ENCODE measurements at places on chromosomes 5 and 9. TPM values are rescaled to one million over a fixed set of nuclear protein-coding genes. Genes with fewer than 3 reads are reported as not detected.

LURAP1L gene
- 23.2 TPM for total RNA-seq

SPATA31D4 gene
- not detected for total RNA-seq

CDH9 gene
- not detected for total RNA-seq

PCDHGB7 gene
- total RNA-seq: 19.4 TPM

GARIN3 gene
- not detected for total RNA-seq

MEIKIN gene
- not detected for total RNA-seq

SHC3 gene
- 2.3 TPM for total RNA-seq

SLC36A2 gene
- not detected for total RNA-seq

ZNF483 gene
- 20.3 TPM for total RNA-seq

TLE4 gene
- 35.1 TPM for total RNA-seq

CTSL gene
- 159 TPM for total RNA-seq

- H3K27ac ChIP-seq: no peak overlapping the region
- no peaks in the 10 kb centered on the region for H3K36me3 ChIP-seq
- peak; percentile 82 for DNase-seq
- no peaks in the 10 kb centered on the region for H3K27me3 ChIP-seq
These were observed 117.8 kb upstream of the SARDH start for GRCh38 chr9:133855802-133856521.

DNA sequence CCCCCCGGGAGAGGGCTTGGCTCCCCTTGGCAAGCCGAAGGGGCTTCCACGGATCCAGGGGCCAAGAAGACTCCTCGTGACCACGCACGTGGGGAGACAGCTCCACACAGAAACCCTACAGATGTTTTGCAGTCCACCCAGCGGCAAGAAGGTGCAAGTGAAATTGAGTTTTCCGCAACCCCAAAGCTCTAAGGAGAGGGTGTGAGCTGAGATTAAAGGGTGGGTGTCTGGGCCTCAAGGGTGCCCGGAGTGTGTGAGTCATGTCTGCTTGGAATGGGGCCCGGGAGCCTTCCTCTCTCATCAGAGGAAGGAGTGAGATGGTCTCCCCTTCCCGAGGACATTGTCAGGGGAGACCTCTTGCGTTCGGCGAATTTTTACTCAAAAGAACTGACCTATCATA is 79.1 kb downstream of the OLFM1 start:
- no peaks in the 10 kb centered on the region for H3K36me3 ChIP-seq
- no peak overlapping the region for H3K27ac ChIP-seq
- no peaks in the 10 kb centered on the region for H3K27me3 ChIP-seq
- no peak for DNase-seq

- H3K27me3 ChIP-seq: no peaks in the 10 kb centered on the region
- H3K27ac ChIP-seq: no peak overlapping the region
- DNase-seq: no peak
These were observed 151.5 kb downstream of the C9orf50 start for GRCh38 chr9:129469188-129469987.

DNA sequence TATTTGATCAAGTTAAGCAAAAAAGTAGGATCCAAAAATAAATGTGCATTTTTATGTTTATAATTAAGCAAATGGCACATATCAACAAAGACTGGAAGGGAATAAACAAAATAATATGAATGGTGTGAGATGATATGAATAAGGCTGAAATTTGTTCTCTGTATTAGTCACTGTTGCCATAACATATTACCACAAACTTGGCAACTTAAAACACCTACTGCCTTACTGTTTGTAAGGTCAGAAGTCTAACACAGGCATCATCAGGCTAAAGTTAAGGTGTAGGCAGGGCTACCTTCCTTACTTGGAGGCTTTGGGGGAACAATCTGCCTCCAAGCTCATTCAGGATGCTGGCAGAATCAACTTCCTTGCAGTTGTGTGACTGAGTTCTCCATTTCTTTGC is 19.3 kb downstream of the PGGT1B start:
- H3K4me1 ChIP-seq: no peaks in the 10 kb centered on the region
- no peak overlapping the region for H3K27ac ChIP-seq
- peaks cover 5% of the 10 kb centered on the region for H3K36me3 ChIP-seq
- no peak for DNase-seq

- H3K4me1 ChIP-seq: no peaks in the 10 kb centered on the region
- DNase-seq: no peak
- H3K27me3 ChIP-seq: no peaks in the 10 kb centered on the region
These were observed 13.0 kb upstream of the FAM151B start for GRCh38 chr5:80474929-80475328.

GRCh38 chr5:56207537-56207936 is 25.6 kb downstream of the ANKRD55 start:
- no peaks in the 10 kb centered on the region for H3K4me1 ChIP-seq
- no peaks in the 10 kb centered on the region for H3K36me3 ChIP-seq
- no peak for DNase-seq
- no peaks in the 10 kb centered on the region for H3K27me3 ChIP-seq
- H3K27ac ChIP-seq: no peak overlapping the region
- no peak overlapping the region for H3K4me3 ChIP-seq

DNA sequence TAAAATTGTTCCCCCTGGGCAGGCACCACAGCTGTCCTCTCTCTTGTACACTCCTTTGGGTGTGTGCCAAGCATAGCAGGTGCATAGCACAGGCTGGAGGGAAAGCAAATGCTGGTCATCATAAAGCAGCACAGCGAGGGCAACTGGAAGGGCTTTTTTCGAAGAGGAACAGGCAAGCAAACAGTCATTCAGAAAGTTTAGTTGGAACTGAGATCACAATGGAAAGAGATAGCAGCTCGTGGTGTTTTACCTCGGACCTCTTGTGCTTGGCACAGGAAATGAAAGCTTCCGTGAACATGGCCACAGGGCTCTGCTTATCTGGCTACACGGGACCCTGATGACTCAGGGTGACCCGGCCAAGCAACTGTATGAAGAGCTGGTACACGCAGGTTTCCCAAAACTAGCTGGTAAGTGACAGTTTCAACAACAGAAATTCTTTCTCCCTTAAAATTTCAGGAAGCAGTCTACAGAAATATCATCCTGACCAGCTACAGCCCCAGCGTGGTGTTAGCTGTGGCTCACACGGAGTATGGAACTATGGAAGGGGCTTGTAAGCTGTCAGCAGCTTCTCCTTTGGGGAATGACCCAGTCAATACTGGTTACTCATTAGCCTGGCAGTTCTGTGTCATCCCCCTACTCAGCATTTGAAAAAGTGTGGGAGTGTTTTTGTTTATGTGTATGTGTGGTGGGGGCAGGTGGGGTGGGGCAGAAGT is 48.1 kb downstream of the POC5 start:
- no peaks in the 10 kb centered on the region for H3K27me3 ChIP-seq
- H3K27ac ChIP-seq: no peak overlapping the region
- DNase-seq: no peak
- H3K4me1 ChIP-seq: peaks cover 12% of the 10 kb centered on the region

DNA sequence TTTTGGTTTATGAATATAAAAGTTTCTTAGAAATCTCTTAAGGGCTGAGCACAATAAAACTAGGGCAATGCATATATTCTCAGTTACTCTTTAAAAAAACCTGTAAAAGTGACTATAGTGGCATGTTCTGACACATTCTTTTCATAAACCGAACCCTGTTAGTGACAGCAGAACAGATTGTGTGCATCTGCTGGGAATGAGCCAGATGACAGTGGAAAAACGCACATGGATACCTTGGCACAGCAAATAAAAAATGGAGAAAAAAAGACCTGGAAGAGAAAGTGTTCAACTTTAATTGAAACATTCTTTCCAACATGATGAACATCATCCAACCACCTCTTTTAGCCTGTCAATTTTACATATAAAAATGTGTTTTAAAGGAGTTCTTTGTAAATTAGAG is 12.7 kb downstream of the MEF2C start:
- no peak for DNase-seq
- H3K27ac ChIP-seq: no peak overlapping the region
- H3K4me3 ChIP-seq: no peak overlapping the region
- no peaks in the 10 kb centered on the region for H3K4me1 ChIP-seq
- no peaks in the 10 kb centered on the region for H3K36me3 ChIP-seq
- no peaks in the 10 kb centered on the region for H3K27me3 ChIP-seq

- H3K4me1 ChIP-seq: peaks cover 19% of the 10 kb centered on the region
- H3K36me3 ChIP-seq: no peaks in the 10 kb centered on the region
- peak overlapping the region; percentile 54 for H3K27ac ChIP-seq
- H3K4me3 ChIP-seq: no peak overlapping the region
These were observed 119.7 kb upstream of the SPATA31C2 start for GRCh38 chr9:88258024-88258423.

GRCh38 chr5:120255214-120255613 is 208.9 kb upstream of the PRR16 start:
- no peaks in the 10 kb centered on the region for H3K4me1 ChIP-seq
- H3K36me3 ChIP-seq: no peaks in the 10 kb centered on the region
- H3K27me3 ChIP-seq: no peaks in the 10 kb centered on the region
- no peak for DNase-seq
- H3K27ac ChIP-seq: no peak overlapping the region
- no peak overlapping the region for H3K4me3 ChIP-seq

- no peak overlapping the region for H3K4me3 ChIP-seq
- peaks cover 11% of the 10 kb centered on the region for H3K4me1 ChIP-seq
- no peaks in the 10 kb centered on the region for H3K27me3 ChIP-seq
- no peak for DNase-seq
- peak overlapping the region; percentile 43 for H3K27ac ChIP-seq
- no peaks in the 10 kb centered on the region for H3K36me3 ChIP-seq
These were observed 94.9 kb downstream of the TMEM174 start for GRCh38 chr5:73267766-73268435.

- H3K27me3 ChIP-seq: no peaks in the 10 kb centered on the region
- no peak overlapping the region for H3K27ac ChIP-seq
- no peak for DNase-seq
- no peaks in the 10 kb centered on the region for H3K36me3 ChIP-seq
- H3K4me1 ChIP-seq: no peaks in the 10 kb centered on the region
These were observed 17.0 kb downstream of the DMAC1 start for GRCh38 chr9:7782400-7783120.

GRCh38 chr9:99371376-99371775 is 149.3 kb downstream of the SEC61B start:
- peaks cover 14% of the 10 kb centered on the region for H3K4me1 ChIP-seq
- no peaks in the 10 kb centered on the region for H3K27me3 ChIP-seq
- no peak for DNase-seq
- H3K4me3 ChIP-seq: no peak overlapping the region

- no peaks in the 10 kb centered on the region for H3K36me3 ChIP-seq
- no peaks in the 10 kb centered on the region for H3K4me1 ChIP-seq
- H3K27ac ChIP-seq: no peak overlapping the region
- H3K4me3 ChIP-seq: no peak overlapping the region
These were observed 237.6 kb upstream of the IRX4 start for GRCh38 chr5:2120361-2120760.

DNA sequence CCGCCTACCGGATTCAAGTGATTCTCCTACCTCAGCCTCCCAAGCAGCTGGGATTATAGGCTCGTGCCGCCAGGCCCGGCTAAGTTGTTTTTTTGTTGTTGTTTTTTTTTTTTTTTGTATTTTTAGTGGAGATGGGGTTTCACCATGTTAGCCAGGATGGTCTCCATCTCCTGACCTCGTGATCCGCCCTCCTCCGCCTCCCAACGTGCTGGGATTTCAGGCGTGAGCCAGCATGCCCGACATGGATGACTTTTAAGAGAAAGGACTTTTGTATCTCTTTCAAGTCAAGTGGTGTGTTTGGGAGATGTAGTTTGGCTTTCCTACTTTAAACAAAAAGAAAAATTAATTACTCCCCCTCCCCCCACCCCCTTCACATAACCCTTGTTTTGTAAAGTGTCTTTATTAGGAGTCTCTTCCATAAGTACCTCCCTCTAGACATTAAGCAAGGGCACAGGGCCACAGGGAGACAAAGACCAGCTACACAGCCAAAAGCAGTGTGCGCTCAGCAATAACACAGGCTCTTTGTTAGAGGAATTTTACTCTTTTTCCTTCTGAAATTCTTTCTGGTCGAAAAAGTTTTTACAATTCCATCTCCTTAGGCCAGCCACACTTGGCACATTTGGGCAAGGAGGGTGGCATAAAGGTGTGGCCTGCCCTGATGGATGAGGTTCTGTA is 31.2 kb downstream of the JAKMIP2 start:
- no peak overlapping the region for H3K4me3 ChIP-seq
- peak; percentile 85 for DNase-seq
- peaks cover 23% of the 10 kb centered on the region for H3K4me1 ChIP-seq
- H3K27me3 ChIP-seq: no peaks in the 10 kb centered on the region
- peak overlapping the region; percentile 77 for H3K27ac ChIP-seq

GRCh38 chr5:172123269-172123692 is 64.7 kb downstream of the STK10 start:
- H3K36me3 ChIP-seq: no peaks in the 10 kb centered on the region
- no peak overlapping the region for H3K27ac ChIP-seq
- H3K27me3 ChIP-seq: no peaks in the 10 kb centered on the region
- no peak overlapping the region for H3K4me3 ChIP-seq

- H3K27me3 ChIP-seq: no peaks in the 10 kb centered on the region
- no peak overlapping the region for H3K27ac ChIP-seq
- H3K4me3 ChIP-seq: no peak overlapping the region
- H3K4me1 ChIP-seq: no peaks in the 10 kb centered on the region
- no peaks in the 10 kb centered on the region for H3K36me3 ChIP-seq
These were observed 479.4 kb downstream of the AGTPBP1 start for GRCh38 chr9:85262333-85262732.

DNA sequence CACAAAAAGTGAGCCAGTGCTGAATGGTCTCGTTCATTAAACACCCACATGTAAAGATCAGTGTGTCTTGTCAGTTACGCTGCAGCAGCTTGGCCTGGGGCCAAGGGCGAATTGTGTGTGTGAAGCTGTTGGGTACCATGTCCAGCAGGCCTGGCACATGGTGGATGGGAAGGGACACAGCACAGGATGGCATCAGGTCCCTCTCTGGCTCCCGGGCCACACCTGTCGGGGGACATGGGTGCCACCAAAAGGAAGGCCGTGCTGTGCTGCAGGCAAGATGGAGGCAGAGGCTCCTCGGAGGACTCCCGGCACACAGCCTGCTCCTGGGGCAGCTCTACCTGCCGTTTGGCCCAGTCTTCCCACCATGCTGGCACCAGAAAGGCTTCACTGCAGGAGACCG is 32.0 kb downstream of the NKD2 start:
- DNase-seq: peak; percentile 51
- H3K4me3 ChIP-seq: no peak overlapping the region
- no peaks in the 10 kb centered on the region for H3K27me3 ChIP-seq
- no peak overlapping the region for H3K27ac ChIP-seq

DNA sequence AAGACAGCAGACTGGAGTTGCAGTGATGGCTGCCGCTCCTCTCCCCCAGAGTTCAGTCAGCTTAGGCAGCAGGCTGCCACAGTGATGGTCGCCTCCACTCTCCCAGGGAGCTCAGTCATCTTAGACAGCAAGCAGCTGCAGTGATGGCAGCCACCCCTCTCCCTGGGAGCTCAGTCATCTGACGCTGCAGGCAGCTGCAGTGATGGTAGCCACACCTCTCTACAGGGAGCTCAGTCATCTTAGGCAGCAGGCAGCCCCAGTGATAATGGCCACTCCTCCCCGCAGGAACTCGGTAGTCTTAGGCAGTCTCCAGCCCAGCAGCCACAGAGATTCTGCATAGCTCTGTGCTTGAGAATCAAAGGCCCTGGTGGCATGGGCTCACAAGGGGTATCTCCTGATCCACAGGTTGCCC is 582.7 kb downstream of the DTWD2 start:
- H3K27me3 ChIP-seq: no peaks in the 10 kb centered on the region
- H3K4me1 ChIP-seq: no peaks in the 10 kb centered on the region
- no peak overlapping the region for H3K27ac ChIP-seq
- no peak for DNase-seq

GRCh38 chr5:67992923-67993322 is 222.6 kb upstream of the PIK3R1 start:
- no peak overlapping the region for H3K4me3 ChIP-seq
- no peak for DNase-seq
- no peaks in the 10 kb centered on the region for H3K36me3 ChIP-seq
- no peaks in the 10 kb centered on the region for H3K27me3 ChIP-seq
- peak overlapping the region; percentile 38 for H3K27ac ChIP-seq
- H3K4me1 ChIP-seq: peaks cover 23% of the 10 kb centered on the region

GRCh38 chr9:31153250-31153840 is 1231.1 kb upstream of the ACO1 start:
- no peaks in the 10 kb centered on the region for H3K27me3 ChIP-seq
- no peak overlapping the region for H3K4me3 ChIP-seq
- H3K27ac ChIP-seq: no peak overlapping the region
- DNase-seq: no peak
- H3K4me1 ChIP-seq: no peaks in the 10 kb centered on the region

Measured in sigmoid colon (tissue), 7 donors.